ENCODE measurements at places on chromosomes 7 and 10.
A peak's percentile ranks its signal among the peaks of the same experiment; 100 is the strongest.

DNA sequence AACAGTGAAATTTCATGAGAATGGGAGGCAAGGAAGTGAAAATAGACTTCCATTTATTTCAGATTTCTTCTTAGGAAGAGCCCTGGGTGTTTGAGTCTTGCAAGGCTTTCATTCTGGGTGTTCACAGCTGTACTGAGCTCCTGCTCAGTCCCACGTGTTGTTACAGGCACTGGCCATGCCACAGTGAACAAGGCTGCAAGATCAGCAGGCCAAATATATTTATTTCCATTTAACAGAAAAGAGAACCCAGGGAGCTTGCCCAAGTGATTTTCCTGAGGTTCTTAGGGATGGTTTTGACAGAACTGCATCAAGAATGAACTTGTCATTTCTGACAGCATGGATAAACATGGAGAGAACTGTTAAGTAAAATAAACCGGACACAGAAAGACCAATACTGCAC, 54.5 kb upstream of the CD36 start:
- DNase-seq: no peak

DNA sequence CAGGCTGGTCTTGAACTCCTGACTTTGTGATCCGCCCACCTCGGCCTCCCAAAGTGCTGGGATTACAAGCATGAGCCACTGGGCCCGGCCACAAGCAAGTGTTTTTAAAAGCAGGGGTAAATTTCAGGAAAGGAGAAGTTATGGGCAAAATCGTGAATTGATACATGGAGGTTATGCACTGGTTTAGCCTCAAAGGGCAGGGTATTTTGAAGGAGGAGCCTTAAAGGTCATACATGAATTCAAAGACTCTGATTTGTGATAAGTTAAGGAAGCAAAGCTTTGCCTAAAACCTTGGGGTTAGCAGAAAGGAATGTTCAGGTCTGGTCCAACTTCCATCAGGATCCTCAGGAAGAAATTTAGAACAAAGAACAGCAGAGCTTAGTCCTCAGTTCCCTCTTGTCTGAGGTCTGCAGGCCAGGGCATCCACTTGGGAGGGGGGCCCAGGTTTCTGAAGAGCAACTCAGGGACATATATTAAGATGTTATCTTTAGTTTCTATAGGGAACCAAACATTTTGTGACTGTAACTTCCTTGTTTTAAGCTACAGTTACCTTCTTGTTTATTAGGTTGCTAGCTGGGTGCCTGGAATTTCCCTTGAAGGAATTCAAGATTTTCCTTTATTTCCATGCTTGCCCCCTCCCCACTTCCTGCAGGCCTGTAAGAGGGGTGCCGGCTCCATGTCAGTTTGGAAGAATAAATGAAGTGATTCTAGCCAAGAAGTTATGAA, 2.8 kb upstream of the REPIN1 start:
- no peak for DNase-seq

DNA sequence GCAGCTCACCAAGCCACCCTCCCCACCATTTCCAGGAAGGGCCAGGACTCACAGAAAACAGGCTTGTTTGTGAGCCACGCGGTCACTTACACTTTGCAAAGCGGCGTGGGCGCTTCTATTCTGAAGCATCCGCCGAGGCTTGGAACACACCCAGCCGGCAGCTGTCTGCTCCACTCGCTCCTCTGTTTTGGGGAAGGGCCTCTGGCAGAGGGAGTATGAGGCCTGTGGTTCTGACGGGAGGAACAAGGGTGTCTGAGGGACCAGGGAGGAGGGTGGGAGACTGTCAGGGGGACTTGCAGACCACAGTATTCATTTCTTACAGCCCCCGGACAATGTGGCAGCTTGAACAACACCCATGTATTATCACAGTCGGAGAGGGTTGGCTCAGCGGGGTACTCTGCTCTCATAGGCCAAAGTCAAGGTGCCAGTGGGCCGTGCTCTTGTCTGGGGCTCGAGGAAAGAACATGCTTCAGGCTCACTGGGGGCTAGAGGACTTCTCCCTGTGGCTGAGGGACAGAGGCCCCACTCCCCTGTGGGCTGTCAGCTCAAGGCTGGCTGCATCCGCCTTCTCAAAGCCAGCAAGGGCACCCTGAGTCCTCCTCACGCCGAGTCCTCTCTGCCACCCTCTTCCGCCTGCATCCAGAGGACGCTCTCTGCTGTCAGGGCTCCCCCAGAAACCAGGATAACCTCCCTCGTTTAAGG, 60.4 kb upstream of the FAM20C start:
- DNase-seq: no peak

GRCh38 chr7:22613496-22613895, 113.5 kb upstream of the IL6 start:
- DNase-seq: peak; percentile 5

DNA sequence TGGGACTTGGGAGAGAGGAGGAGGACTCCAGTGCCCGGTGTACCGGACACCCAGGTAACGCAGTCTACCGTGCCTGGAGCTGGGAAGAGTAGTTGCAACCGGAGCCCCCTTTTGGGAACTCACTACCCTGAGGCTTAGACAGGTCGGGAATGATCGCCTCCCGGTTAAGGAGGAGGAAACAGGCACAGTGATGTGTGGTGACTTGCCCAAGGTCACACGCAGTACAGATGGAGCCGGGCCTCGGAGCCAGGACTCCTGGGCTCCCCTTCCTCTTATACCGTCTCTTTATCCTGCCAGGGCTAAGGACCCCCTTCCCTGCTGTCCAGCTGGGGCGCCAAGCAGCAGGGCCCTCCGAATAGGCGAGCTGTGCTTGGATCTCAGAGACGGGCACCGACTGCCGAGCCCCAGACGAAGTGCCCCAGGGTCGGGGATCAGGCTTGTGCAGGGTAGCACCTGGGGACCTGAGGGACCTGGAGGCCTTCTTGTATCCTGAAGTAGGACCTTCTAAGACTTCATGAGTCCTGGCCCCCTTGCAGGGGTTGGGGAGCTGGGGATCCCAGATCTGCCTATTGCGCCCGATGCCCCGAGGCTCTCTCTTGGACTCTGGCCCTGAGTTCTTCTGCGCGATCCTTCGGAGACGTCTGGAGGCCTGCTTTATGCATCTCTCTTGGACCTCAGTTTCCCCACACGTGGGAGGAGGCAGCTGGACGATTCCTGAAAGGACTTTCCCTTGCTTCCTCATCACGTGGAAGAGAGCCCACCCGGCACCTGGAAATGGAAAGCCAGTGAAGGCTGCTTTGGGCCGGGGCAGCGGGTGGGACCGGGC, 767 bp upstream of the CYP26A1 start:
- DNase-seq: no peak

DNA sequence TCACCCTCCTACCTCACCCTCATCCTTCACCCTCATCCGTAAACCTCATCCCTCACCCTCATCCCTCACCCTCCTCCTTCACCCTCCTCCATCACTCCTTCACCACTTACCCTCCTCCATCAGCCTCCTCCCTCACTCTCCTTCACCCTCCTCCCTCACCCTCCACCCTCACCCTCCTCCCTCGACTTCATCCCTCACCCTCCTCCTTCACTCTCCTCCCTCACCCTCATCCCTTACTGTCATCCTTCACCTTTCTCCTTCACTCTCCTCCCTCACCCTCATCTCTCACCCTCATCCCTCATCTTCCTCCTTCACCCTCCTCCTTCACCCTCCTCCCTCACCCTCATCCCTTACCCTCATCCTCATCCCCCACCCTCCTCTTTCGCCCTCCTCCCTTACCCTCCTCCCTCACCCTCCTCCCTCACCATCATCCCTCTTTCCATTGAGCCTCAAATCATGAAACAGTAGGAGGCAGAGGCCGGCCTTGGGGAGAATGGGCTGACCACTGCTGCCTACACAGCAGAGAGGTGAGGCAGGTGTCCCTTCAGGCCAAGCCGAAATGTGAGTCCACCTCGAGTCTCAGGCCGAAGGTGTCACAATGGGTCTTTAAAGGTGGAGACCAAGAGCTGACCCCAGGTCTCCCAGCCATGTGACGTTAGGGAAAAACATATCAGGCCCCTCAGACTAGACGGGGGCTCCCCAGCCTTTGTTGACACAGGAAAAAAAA, 53.0 kb downstream of the PDGFA start:
- no peak for DNase-seq

- peak; percentile 60 for DNase-seq
These were observed 137.2 kb downstream of the ARID5B start for GRCh38 chr10:62038609-62039190.

GRCh38 chr10:22702348-22702747, 12.0 kb downstream of the PIP4K2A start:
- no peak for DNase-seq

DNA sequence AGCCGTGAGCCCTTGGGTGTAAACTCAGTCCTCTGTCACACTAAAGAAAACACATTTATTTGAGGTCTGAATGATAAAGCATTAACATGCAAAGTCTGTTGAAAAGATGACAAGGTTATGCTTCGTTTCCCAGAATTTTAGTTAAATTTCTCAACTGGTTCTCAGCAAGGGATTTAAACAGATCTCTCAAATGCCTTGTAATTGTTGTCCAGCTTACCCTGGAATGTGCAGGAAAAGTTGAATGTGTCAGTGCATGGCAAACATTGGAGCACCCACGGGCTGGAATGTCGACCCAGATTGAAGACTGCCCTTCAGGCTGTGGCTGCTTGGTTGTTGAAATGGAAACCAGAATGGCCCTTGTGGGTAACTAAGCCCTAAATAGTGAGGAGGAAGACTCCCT, 191.8 kb downstream of the TRIL start:
- DNase-seq: no peak

DNA sequence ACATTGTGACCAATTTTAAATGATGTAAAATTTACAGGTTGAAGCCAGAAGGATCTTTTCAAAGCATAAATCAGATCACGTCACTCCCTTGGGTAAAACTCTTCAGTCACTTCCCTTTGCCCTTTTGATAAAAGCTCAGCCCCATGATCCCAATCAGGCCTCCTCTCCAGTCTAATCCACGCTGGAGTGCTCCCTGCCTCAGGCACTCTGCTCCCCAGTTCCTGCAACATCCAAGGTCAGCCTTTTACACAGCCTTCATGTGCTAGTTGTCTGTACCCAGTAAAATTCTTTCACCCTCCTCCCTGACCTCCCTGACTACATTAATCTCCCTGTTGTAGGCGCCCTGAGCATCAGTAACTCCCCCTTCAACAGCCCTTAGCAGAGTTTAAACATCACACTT, 14.1 kb downstream of the ELMO1 start:
- DNase-seq: no peak

GRCh38 chr7:82506702-82507101, 63.1 kb upstream of the CACNA2D1 start:
- DNase-seq: no peak

- DNase-seq: no peak
These were observed 173.6 kb downstream of the RPS24 start for GRCh38 chr10:78207216-78207615.

- no peak for DNase-seq
These were observed 86.5 kb upstream of the NPVF start for GRCh38 chr7:25314731-25315267.

DNA sequence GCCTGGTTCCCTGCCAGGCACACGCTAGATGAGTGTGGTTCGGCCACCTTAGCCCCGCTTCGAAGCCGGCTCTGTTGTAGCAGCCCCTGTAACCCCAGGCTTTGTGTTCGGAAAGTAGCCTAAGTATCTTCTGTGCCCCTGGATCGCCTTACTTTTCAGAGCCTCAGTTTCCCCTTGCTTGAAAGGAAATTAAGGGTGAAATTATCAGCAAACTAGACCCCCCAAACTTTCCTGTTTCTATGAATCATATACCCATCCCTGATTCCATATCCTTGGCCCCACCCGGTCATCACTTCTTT, 312 bp downstream of the PDCD11 start:
- no peak for DNase-seq

DNA sequence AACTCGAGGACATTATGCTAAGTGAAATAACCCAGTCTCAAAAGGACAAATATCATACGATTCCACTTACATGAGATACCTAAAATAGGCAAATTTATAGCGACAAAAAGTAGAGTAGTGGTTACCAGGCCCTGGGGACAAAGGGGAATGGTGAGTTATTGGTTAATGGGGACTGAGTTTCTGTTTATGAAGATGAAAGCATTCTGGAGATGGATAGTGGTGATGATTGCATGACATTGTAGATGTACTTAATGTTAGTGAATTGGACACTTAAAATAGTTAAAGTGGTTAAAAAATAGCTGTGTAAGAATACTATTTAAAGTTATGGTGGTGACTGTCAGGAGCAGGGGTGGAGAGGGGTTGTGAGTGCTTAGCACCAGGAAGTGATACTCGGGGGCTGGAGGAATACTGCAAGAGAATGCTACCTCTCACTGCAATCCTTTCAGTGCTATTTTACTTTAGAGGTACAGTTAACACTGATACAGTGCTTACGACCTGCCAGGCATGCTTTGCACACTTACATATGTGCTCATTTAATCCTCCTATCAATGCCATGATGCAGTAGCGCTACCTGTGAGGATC, 16.7 kb upstream of the TEX36 start:
- no peak for DNase-seq

GRCh38 chr7:4631380-4632179, 50.5 kb upstream of the FOXK1 start:
- DNase-seq: peak; percentile 72

GRCh38 chr7:130303551-130303950, 10.6 kb downstream of the CPA4 start:
- DNase-seq: no peak

DNA sequence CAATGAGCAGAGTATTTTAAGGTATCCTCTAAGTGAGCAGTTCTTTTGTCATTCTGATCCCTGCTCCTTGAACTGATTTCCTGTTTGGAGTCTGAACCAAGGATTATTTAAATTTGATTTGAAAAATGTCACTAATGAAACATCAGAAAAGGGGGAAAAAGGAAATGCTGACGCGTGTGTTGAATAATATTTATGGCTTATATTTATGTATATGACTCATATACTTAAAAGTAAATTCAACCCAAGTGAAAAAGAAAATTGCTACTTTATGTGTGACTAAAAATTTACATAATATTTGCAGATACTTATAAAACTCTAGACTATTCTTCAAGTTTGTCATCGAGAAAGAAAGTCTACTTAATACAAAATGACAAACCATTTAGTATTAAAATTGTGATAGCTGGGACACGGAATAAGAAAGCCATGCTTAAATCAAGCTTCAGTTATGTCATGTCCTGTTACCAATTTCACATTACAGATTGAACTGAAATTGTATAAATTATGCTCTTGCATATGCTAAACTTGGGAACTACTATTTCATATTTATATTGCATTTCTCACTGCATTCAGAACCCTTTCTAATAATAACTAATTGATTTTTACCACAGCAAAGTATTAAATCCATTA, 649.9 kb downstream of the MAGI2 start:
- DNase-seq: no peak

DNA sequence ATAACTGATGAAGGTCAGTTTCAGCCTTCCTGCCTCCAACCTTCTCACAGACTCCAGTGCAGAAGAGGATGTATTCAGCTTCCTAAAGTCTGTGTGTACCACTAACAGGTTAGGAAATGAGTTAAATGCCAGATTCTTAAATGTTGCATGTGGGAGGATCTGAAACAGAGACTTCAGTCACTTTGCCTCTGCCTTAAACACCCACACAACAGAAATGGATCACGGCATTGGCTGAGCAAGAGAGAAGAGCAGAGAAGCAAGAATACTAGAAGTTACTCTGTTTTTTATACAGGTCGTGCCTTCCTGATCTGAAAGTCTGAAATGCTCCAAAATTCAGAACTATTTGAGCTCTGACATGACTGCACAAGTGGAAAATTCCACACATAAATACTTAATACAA, 98.9 kb upstream of the ARHGAP21 start:
- DNase-seq: no peak

GRCh38 chr10:114543456-114543855, 114.6 kb downstream of the ABLIM1 start:
- DNase-seq: no peak

GRCh38 chr10:154348-154747, 19.1 kb downstream of the ZMYND11 start:
- no peak for DNase-seq

- DNase-seq: no peak
These were observed 17.7 kb downstream of the FGFR2 start for GRCh38 chr10:121580276-121581116.

- no peak for DNase-seq
These were observed at the start of gene TMEM273 for GRCh38 chr10:49187950-49188761. Gene TMEM273 (minus strand): TSS chr10:49188391. CDS start chr10:49188336, 55 bp downstream.
